Myocyte (in vitro differentiated cells): ENCODE measurements at places on chromosomes 1 and 21. TPM values are rescaled to one million over a fixed set of nuclear protein-coding genes. Genes with fewer than 3 reads are reported as not detected.

ADAM15 gene
- total RNA-seq = 27.3 and 33.3 TPM in 2 replicates

MROH7 gene
- 1.2 and 3.7 TPM in 2 replicates for total RNA-seq

MPZ gene
- 1.7 and 2.8 TPM in 2 replicates for total RNA-seq

S100A4 gene
- total RNA-seq = 757 and 902 TPM in 2 replicates

SLC30A1 gene
- total RNA-seq = 16.3 and 20.4 TPM in 2 replicates

RSPO1 gene
- total RNA-seq = not detected in 2 replicates

ARTN gene
- total RNA-seq = 0.80 and 6.9 TPM in 2 replicates

UQCRH gene
- 345 and 386 TPM in 2 replicates for total RNA-seq

- DNase-seq = no peak
These were observed 3.8 kb downstream of the TNN start for GRCh38 chr1:175071276-175071943.

- DNase-seq = peak; percentile 22
These were observed 78.7 kb downstream of the DYRK1A start for GRCh38 chr21:37445228-37445627.

DNA sequence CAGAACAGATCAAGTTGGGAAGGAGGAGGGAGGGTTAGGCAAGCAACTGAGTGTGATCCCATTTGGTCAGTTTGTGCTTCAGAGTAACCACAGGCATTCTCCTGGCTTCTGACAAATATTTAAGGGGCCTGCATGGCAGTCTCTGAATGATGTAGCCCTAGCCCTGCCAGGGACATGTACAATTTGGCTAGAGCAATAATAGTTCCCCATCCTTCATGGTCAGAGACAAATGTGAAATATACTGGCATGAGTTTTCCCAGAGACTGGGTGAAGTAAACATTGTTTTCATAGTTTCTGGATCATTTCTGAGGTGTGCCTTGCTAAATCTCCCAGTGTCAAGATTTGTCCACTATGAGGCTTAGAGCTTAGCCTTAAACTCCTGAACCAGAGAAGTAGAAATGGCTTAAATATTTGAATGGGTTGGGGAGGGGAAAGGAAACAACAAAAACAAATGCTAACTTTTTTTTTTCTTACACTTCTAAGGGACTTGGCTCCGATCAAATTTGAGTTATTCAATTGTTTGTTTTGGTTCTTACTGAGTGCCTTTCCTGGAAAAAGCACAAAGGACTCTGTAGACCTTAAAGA lies 42.0 kb upstream of the UBE2U start:
- peak; percentile 85 for DNase-seq

DNA sequence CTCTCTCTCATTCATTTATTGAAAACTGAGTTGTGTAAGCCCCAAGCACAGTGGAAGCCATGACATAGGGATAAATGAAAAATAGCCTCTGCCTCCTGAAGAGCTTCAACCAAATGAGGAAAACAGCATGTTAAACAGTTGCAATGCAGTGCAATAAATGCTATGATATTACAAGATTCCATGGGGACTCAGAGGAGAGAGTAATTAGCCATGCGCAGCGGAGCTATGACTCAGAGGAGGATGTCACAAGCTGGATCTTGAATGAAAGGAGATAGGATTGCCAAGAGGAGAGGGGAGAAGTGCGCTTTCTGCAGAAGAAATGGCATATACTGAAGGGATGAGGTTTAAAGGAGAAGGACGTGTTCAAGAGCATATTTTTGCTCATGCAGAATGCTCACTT lies 231.3 kb upstream of the PLXNA2 start:
- DNase-seq = peak; percentile 12

GRCh38 chr1:195604287-195604686 lies 1004.0 kb downstream of the KCNT2 start:
- DNase-seq = no peak

DNA sequence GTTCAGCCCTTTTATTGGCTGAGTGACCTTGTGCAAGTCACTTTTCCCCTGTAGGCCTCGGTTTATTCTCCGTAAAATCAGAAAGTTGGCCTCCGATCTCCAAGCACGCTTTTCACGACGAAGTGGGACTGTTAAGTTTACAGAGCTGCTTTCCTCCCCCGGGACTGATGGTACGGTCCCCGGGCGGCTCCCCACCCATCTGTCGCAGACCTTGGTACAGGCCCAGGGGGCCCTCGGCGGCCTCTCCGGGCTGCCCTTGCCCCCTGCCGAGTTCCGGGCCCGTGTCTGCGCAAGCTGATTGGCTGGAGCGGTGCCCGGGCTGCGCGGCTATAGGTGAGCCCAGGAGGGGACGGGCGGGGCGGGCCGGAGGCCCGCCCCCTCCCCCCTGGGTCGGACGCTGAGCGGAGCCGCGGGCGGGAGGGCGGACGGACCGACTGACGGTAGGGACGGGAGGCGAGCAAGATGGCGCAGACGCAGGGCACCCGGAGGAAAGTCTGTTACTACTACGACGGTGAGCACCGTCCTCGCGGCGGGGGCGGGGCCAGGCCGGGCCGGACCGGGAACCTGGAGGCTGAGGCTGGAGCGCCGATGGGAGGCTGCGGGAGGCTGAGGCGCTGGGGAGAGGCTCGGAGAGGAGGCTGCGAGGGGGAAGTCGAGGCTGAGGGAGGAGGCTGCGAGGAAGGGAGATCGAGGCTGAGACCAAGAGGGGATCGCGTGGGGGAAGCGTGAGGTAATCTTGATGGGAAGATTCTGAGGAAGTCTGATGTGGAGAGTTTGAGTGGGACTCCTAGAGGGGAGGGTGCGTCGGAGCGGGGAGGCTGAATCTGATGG lies at the start of gene HDAC1:
Gene HDAC1 (plus strand): TSS at position 376 of the 831 bp plus-strand sequence. CDS start 87 bp downstream, at position 463.
- peak; percentile 92 for DNase-seq

- peak; percentile 63 for DNase-seq
These were observed 39.7 kb downstream of the ADARB1 start for GRCh38 chr21:45114072-45114471.

- peak; percentile 69 for DNase-seq
These were observed 14.7 kb upstream of the CFAP126 start for GRCh38 chr1:161382214-161383019.

GRCh38 chr1:41483001-41483850 lies 1.3 kb downstream of the EDN2 start:
- DNase-seq = peak; percentile 60

- DNase-seq = no peak
These were observed 422.7 kb downstream of the KIF26B start for GRCh38 chr1:245577191-245578157.

DNA sequence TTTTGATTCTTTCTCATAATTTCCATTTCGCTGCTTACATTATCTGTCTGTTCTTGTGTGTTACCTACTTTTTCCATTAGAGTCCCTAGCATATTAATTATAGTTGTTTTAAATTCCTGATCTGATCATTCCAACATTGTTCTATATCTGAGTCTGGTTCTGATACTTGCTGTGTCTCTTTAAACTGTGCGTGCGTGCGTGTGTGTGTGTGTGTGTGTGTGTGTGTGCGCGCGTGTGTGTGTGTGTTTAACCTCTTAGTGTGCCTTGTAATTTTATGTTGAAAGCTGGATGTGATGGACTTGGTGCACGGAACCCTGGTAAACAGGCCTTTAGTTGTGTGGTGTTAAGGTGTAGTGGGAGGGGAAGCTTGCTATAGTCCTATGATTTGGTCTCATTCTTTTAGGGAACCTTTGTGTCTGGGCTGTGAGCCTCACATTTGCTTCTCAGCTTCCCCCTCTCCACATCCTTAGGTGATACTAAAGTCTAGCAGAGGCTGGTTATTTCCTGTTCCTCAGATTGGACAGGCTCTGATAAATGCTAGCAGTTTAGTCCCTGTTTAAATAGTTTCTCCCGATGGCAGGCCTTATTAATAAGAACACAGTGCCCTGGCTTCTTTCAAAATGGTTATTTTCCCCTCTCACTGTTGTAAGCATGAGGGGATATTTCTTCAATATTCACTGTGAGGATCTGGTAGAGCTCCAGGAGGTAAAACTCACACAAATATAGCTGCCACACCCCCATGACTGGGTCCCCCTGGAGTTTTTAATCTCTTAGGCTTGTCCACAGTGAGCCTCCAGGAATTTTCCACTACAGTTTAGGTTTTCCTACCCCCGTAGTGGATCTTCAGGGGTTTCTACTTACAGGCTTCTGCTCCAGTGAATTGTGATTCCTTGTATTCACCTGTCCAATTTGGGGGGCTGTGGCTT lies 118.3 kb downstream of the GALNT2 start:
- DNase-seq = no peak

- DNase-seq = no peak
These were observed 843 bp upstream of the KRTAP19-7 start for GRCh38 chr21:30561957-30562356.

DNA sequence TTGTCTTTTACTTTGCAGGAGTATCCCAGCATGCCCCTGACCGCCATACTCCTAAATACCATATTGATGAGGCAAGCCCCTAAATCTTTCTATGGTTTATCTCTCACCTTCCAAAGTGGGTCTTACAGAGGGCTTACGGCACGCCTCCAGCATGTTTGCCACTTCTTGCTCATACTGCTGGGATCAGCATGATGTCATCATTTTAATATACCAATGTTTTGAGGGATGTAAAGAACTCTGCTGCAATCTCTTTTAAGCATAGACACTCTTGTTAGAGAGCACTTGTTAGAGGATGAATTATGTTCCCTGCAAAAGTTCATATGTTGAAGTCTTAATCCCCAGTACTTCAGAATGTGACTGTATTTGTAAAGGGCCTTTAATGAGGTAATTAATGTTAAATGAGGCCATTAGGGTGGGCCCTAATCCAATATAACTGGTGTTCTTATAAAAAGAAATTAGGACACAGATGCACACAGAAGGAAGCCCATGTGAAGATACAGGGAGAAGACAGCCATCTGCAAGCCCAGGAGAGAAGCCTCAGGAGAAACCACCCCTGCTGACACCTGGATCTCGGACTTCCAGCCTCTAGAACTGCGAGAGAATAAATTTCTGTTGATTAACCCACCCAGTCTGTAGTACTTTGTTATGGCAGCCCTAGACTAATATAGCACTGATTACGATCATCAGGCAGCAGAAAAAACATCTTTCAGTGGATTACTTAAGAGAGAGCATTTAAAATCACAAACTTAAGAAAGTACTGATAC lies 16.4 kb upstream of the ABCB10 start:
- no peak for DNase-seq

DNA sequence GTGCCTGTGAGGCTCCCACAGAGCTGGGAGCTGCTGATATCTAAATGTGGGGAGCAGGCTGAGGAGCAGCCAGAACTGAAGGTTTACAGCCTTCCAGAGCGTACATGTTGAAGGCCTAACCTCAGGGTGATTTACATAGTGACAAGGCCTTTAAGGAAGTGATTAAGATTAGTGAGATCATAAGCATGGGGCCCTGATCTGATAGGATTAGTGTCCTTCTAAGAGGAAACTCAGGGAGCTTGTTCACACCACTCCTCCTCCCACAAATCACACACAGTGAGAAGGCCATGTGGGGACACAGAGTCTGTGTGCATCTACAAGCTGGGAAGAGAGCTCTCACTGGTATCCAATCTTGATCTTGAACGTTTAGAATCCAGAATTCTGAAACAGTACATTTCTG lies 92.3 kb upstream of the NBPF6 start:
- no peak for DNase-seq

GRCh38 chr1:183597656-183598347 lies 7.5 kb upstream of the NCF2 start:
- DNase-seq = no peak

GRCh38 chr1:234460652-234461051 lies 18.3 kb downstream of the TARBP1 start:
- DNase-seq = no peak

DNA sequence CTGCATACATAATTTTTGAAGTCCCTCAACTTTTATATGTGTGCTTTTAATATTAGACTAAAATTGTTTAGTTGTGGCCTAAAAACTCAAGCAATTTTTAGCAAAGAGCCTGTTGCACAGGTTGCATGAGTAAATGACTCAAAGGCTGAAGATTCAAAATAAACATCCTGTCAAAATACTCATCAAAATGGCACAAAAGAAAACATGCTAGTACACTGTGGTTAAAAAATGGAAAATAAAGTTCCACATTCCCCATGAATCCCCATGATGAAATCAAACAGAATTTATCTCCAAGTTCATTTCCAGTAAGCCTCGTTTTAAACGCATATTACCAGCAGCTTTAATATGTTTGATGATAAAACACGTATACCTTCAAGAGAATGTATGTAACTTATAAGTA lies 230.1 kb upstream of the MAP1LC3C start:
- no peak for DNase-seq

GRCh38 chr1:64280001-64280400 lies 76.6 kb downstream of the UBE2U start:
- DNase-seq = no peak

DNA sequence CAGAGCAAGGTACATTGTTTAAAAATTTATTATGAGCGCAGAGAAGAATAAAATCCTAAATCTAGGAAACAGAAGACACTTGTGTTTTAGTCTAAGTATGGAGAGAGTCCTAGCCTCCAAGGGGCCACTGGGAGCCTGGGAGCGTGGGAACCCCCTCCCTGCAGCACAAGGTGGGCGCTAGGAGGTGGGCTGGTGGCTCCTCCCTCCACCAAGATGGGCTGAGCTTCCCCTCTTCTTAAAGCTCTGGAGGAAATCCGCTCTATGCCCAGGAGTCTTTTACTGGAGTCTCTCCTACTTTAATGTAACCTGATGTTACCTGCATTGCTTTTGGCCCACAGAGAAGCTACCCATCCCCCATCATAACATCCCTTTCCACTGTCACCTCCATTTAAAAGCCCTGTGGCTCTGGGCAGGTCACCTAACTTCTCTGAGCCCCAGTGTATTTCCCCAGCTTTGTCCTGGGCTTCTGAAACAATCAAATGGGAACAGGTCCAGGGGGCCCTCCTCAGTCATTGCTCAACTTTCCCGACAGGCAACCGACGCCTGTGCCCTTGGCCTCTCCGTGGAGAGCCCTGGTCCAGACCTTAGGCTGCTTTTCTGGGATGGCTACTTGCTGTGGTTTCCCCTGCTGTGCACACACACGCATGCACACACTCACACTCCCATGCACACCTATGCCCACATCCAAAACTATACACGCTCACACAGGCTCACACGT lies 181.5 kb downstream of the NPHP4 start:
- DNase-seq = no peak

GRCh38 chr1:16187748-16188401 lies 24.6 kb downstream of the ARHGEF19 start:
- DNase-seq = peak; percentile 69

DNA sequence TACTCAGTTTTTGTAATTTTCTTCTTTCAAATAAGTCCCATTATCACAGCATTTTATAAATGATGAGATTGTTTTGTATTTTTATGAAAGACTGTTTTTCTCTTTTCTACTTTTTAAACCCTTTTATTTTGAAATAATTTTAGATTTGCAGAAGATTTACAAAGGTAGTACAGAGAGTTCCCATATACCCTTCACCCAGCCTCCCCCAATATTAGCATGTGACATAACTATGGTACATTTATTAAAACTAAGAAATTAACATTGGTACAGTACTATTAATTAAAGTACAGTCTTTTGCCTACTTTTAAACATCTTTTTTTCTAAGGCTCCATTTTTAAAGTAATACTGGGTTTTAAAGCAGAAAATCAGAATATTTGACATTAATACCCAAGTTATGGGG lies 35.6 kb upstream of the LAMC2 start:
- no peak for DNase-seq

GRCh38 chr1:12342401-12343003 lies 112.7 kb downstream of the VPS13D start:
- DNase-seq = peak; percentile 69

DNA sequence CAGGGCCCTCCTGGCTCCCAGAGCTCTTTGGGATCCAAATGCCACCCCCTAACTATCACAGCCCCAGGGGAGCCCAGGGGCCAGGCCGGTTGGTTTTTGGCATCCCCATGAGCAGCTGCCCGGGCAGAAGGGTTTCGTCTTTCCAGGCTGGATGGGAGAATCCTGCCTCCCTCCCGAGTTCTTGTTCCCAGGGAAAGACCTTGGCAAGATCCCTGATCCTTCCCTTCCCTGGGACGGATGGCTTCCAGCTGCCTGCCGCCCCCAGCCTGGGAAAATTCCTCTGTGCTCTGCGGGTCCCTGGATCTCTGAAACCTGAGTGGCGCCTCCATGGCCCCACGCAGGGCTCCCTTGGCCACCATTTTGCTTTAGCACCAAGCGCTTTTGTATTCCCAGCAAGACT lies 55.6 kb downstream of the TAS1R2 start:
- DNase-seq = peak; percentile 51
